ENCODE measurements at places on chromosomes 7 and 10.

- DNase-seq, result no peak
These were observed 167.0 kb upstream of the PPP1R3A start for GRCh38 chr7:114085592-114086501.

GRCh38 chr10:43239756-43240155 lies 27.1 kb downstream of the RASGEF1A start:
- DNase-seq, result no peak

- no peak for DNase-seq
These were observed 9.2 kb downstream of the AGBL3 start for GRCh38 chr7:134995239-134996096.

GRCh38 chr10:113592380-113592779 lies 39.5 kb downstream of the HABP2 start:
- no peak for DNase-seq

DNA sequence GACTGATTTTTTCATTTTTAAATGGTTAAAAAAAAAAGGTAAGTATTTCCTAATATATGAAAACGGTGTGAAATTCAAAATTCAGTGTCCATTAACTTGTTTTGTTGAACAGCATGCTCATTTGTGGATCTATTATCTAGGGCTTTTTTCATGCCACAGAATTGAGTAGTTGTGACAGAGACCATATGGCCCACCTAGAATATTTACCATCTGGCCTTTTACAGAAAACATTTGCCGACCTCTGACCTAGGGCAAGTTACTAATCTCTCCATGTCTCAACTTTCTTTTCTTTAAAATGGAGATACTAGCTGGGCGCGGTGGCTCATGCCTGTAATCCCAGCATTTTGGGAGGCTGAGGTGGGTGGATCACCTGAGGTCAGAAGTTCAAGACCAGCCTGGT lies 41.3 kb downstream of the GRK5 start:
- DNase-seq, result no peak

GRCh38 chr7:73700581-73701134 lies 17.3 kb downstream of the BUD23 start:
- no peak for DNase-seq

DNA sequence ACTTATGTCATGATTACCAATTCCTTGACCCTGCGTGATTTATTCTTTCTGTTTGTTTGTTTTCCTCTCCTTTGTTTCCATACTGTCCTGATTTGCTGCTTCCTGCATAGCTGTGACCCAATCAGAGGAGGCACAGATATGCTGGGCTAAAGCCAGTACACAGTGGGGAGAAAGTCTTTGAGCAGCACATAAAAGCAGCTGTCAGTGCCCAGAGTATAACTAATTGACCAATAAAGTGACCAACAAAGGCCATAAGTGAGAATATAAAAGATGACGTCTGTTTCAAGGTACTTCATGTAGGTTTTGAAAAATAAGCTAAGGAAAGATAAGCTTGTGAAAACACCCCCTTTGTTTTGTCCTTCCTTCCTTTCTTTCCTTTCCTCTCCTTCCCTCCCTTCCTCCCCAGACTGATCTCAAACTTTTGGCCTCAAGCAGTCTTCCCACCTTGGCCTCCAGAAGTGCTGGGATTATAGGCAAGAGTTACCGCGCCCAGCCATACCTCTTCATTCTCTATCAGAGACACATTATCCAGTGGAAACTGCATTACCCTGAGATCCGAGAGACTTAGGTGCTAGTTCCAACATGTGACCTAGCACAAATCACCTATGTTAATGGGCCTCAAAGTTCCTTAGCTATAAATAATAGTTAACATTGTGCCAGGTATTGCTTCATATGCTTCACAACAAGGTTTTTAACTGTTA lies 17.0 kb downstream of the BCAP29 start:
- DNase-seq, result no peak

DNA sequence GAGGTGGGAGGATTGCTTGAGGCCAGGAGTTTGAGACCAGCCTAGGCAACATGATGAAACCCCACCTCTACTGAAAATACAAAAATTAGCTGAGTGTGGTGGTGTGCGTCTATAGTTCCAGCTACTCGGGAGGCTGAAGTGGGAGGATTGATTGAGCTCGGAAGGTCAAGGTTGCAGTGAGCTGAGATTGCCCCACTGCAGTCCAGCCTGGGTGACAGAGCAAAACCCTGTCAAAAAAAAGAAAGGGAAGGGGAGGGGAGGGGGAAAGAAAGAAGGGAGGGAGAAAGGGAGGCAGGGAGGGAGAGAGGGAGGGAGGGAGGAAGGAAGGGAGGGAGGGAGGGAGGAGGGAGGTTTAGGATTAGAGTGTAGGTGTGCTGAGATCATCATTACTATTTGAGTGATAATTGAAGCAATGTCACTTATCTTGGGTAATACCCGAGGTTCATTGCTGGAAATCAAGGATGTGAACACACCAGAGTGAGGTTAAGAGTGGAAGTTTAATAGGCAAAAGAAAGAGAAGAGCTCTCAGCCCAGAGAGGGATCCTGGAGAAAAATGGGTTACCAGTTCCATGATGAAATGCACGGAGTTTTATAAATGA lies 27.6 kb downstream of the VCL start:
- no peak for DNase-seq

DNA sequence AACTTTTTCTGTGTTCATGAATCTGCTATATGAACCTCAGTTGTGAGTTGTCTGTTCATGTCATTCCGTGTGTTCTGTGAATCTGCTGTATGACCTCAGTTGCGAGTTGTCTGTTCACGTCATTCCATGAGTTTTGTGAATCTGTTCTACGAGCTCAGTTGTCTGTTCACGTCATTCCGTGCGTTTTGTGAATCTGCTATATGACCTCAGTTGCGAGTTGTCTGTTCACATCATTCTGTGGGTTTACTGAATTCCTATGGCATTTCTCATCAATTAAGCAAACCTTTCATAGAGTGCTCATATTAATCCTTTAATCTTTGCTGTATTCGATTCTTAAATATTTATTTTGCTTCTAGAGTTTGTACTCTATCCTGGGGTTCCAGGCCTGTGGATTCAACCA lies 150.6 kb downstream of the DIP2C start:
- no peak for DNase-seq

DNA sequence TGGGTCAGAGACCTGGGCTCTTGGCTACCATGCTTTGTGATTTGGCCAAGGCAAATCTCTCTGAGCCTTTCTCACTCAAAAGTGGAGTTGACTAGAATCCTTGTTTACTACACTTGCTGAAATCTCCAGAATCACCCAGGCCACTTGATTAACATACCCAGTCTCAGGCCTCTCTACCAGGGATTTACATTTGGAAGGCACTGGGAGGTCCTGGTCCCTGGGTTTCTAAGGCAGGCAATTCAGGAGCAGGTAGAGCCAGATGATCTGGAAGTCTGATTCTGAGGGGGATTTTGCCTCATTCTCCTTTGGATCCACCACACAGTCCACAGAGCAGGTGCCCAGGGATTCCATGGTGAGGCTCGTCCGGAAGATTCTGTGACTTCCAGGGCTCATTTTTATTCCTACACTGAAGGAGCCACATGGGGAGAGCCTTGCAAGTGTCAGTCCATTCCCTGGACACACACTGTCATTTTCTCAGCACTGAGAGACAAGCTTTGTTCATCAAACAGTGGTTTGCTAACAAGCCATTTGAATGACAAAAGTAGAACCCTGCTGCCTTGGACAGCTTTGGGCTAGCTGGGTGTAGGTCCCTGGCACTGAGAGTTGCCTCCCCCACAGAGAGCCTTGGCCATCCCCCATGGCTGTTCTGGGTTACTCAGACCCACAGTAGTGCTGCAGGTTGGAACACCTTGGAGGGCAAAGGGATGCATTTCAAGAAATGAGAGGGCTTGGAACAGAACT lies 74.2 kb downstream of the NOC3L start:
- DNase-seq, result no peak

GRCh38 chr7:151352512-151352911 lies 10.9 kb downstream of the NUB1 start:
- DNase-seq, result no peak

- no peak for DNase-seq
These were observed 12.8 kb upstream of the DRGX start for GRCh38 chr10:49408519-49409306.

- no peak for DNase-seq
These were observed 2.0 kb downstream of the BAG3 start for GRCh38 chr10:119653209-119653608.

GRCh38 chr10:35780970-35781642 lies 139.0 kb upstream of the FZD8 start:
- DNase-seq, result no peak

- DNase-seq, result peak; percentile 26
These were observed 6.9 kb upstream of the SH2B2 start for GRCh38 chr7:102279537-102280400.

GRCh38 chr7:5683280-5683670 lies 98.2 kb downstream of the RNF216 start:
- no peak for DNase-seq

DNA sequence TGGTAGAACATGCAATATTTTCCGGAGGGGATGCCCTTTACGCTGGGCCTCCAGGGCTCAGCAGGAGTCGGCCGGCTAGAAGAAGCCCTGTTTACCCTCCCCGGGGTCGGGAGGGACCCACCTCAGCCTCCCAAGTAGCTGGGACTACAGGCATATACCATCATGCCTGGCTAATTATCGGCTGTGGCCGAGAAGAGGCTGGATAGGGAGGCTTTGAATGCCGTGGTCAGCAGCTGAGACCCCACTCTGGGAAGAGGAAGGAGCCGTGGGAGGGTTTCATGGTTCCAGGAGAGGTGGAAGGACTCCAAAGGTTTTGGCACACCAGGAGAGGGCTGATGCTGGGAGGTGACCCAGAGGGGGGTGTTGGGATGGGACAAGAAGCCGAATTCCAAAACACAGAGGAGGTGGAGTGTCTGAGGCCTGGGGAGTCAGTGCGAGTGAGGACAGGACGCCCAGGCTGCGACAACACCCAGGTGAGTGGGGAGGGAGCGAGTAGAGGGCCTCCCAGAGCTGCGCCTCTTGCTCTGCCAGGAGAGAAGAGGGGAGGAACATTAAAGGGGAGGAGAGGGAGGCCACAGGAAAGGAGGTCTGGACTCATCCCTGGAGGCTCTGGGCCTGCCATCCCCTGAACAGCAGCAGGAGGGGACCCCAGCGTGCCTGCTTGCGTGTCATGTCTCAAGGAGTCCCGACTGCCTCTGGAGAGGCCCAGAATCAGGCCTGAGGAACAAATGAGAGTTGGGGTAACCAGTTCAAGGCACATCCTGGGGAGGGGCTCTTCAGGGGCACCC lies 19.6 kb downstream of the GRID2IP start:
- no peak for DNase-seq

DNA sequence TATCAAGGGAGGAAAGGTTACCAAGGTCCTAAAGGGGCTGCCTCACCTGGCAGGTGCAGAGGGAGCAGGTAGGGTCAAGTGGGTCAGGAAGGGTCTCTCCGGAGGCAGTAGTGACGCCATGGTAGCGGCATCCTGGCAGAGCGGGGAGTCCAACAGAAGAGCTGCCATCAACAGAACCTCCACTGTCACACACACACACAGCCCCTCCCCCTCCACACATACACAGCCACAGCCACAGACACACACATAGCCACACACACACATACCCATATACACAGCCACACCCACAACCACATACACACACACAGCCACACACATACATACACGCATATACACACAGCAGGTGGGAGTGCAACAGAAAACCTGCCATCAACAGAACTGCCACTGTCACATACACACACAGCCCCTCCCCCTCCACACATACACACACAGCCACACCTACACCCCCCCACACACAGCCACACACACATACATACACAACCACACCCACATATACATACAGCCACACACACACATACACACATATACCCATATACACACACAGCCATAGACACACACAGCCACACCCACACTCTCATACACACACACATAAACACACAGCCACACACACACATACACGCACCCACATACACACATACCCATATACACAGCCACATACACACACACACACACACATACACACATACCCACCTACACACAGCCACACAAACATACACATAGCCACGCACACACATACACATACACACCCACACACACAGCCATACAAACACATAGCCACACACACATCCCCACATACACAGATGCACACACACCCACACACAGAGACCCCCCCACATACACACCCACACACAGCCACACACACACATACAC lies 23.1 kb downstream of the KCP start:
- DNase-seq, result no peak

- no peak for DNase-seq
These were observed 6.2 kb downstream of the RARRES2 start for GRCh38 chr7:150335108-150335773.

- no peak for DNase-seq
These were observed 85.3 kb upstream of the MGMT start for GRCh38 chr10:129381741-129382140.

GRCh38 chr10:104281694-104282093 lies 12.7 kb downstream of the GSTO2 start:
- no peak for DNase-seq

DNA sequence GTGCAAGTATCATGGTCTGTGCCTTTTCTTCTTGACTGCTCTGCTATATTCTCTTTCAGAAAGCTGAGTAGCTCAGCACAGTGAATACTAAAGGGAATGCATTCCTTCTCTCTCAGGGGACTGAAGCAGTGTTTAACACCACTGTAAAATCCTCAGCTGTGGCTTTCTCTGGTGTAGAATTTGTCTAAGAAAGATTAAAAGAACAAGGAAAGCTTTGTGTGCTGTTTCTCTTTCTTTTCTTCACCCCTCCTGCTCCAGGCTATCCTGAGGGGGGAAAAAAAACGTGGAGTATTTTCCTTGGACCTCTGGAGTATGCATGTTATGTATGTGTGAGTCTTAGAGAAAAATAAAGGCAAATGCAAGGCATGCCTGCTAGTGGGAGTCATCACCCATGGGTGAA lies 383.9 kb downstream of the AUTS2 start:
- no peak for DNase-seq

- no peak for DNase-seq
These were observed 123.3 kb downstream of the WDFY4 start for GRCh38 chr10:48807791-48808470.

DNA sequence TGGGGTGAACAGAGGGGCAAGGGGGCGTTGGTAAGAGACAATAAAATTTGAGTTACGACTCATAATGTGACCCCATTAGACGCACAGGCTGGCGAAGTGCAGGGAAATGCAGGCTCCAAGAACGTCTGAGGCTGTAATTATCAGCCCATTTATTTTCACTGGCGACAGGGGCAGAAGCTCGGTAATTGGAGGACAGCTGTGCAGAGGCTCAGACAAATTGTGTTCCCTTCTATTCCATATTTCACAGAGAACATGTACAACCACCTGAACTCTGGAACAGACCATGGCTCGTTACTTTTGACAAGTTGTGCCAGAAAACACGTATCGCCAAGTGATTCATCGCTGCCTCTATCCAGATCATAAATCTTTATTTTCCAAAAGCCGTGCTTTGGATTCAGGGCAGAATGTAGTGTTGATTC lies 137.3 kb upstream of the FRMD4A start:
- no peak for DNase-seq

- no peak for DNase-seq
These were observed 821 bp downstream of the SLC35B4 start for GRCh38 chr7:134315679-134316538.
